ENCODE measurements at places on chromosomes 6 and 20.

DNA sequence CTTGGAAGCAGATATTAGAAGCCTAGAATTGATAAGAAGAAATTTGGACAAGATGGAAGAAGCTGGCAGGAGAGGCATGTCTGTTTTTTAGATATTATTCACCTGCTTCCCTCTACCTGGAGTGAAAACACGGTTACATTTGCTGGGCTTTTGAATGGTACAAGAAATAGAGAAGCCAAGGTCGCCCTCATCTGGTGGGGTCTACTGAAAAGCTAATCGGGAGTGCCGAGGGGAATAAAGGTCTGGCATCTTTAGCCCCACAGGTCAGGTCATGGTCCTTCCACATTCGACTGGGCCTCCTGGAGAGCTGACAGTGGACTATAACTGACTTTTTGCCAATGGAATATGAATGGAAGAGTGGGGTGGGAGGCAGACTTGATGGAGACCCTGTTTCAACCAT is 4.6 kb upstream of the C2 start:
- peak; percentile 9 for DNase-seq

- no peak for DNase-seq
Measured at GRCh38 chr20:9179867-9180266, 111.0 kb downstream of the PLCB4 start.

DNA sequence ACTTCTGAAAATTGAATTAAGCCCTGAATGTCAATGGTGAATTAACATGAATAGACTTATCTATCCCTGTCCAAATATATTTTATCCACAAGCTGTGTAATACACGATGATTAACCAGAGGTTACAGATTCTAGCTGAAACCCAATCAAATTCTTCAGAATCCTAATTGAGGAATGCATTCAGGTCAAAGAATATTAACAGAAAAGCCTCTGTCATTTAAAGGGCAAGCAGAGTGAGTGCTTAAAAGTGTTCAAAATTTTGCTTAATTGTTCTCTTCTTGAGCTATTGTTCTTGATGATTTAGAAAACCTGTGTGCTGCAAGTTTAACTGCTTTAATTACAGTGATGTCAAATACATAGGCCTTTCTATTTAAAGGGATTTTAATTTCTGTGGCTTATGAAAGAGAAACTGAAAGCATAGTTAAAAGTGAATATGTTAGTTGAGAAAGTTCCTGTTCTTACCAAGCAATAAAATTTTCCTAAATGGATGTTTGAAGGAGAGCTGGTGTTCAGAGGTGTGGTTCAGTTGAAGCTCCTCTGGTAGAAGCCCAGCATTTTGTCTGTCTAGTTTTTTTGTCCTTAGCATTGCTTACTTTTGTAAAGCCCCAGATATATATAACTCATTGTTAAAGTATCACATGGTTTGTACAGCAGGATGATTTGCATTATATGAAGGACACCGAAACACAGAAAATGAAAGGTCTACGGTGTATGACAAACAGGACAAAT is 466.3 kb upstream of the PLCB4 start:
- DNase-seq, result no peak

- no peak for DNase-seq
Measured at GRCh38 chr6:23329086-23329485, 759.7 kb downstream of the HDGFL1 start.

- no peak for DNase-seq
Measured at GRCh38 chr6:139820210-139820609, 445.8 kb upstream of the CITED2 start.

DNA sequence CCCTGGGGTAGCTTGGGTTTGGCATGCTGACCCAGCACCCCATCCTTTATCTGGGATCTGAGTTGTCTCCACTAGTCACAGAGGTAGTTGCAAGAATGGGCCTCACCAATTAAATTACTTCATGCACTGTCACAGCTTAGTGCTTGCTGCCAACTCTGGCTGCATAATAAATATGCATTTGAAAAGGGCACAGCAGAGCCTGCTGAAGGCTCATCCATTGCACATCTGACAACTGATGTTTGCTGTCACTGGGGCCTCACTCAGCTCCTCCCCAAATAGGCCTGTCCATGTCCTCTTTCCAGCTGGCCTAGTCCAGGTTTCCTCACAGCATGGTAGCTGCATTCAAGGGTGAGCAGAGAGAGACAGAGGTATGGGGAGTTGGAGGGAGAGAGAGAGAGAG is 13.3 kb upstream of the NXT1 start:
- no peak for DNase-seq

- DNase-seq, result no peak
Measured at GRCh38 chr6:109718991-109719390, 27.9 kb downstream of the FIG4 start.

- no peak for DNase-seq
Measured at GRCh38 chr6:138258991-138259390, 40.7 kb upstream of the PBOV1 start.

GRCh38 chr20:13312300-13312699 is 91.2 kb downstream of the ISM1 start:
- no peak for DNase-seq

DNA sequence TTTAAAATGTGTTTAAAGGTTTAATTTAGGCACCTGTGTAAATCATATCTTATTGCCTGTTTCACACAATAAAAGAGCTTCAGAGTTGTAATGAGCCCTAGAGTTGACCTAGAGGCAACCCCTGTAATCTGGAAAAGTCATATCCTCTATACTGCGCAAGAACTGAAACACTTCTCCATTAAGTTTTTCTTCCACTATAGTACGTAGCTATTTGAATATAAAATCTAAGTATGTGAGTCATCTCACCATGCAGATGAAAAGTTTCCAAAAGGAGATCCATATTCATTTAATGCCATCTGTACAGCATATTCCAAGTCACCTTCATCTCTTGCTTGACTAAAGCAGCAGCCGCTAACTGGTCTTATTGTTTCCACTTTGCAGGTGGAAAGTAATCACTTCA is 26.0 kb upstream of the TAAR1 start:
- DNase-seq, result no peak

GRCh38 chr20:13684566-13685222 is 46.0 kb upstream of the TASP1 start:
- DNase-seq, result no peak

GRCh38 chr6:128499079-128499731 is 21.2 kb downstream of the PTPRK start:
- no peak for DNase-seq

DNA sequence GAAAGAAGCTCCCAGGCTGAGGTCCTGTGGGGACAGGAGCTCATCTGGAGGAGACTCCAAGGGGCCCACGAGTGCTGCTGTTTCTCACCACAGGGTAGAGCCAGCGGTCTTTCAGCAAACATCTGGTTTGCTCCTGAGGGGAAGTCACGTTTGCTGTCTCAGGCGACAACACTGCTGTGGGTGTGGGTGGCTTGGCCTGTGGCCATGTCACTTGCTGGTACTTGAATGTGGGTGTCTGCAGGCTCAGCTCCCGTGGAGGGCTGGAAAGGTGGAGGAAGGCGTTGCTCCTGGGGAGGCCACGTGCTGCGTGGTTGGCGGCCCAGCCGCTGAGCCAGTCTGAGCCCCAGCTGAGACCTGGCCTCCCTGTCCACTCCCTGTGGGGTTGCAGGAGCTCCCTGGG is 52.8 kb upstream of the MPC1 start:
- DNase-seq, result no peak

GRCh38 chr6:72525821-72526510 is 95.9 kb upstream of the KCNQ5 start:
- DNase-seq, result no peak

- no peak for DNase-seq
Measured at GRCh38 chr6:46393940-46394337, 97.3 kb downstream of the RCAN2 start.

- no peak for DNase-seq
Measured at GRCh38 chr20:6530779-6531315, 236.6 kb upstream of the BMP2 start.

GRCh38 chr6:11700118-11700718 is 78.4 kb downstream of the ADTRP start:
- DNase-seq, result no peak

DNA sequence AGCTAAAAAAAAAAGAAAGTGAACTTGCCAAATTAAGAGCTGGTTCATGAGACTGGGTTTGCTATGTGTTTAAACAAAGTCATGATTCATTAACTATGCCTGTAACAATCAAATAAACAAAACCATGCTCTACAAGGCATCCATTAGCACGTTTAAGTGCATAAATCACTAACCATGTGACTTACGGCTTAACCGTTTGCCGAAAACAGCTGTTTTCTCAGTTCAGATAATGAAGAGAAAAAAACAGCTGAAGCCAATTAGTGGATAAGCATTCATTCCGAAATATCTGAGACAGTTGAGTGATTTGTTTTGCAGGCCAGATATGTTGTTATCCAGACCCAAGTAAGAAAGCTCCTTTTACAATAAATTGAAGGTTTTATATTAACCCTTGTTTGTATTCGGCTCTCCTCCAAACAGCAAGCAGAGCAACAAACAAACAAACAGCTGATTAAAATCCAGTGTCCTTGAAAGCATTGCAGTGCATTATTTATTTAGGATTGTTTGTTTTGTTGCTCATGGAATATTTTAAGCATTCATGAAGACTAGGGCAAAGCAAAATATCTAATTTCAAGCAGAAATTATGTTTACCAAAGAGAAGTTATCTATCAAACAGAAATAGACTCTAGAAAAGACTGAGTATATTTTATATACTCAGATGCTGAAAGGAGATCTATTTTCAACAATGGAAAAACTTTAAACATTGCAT is 343.5 kb downstream of the RFPL4B start:
- DNase-seq, result no peak

- DNase-seq, result no peak
Measured at GRCh38 chr20:19466206-19466928, 253.9 kb downstream of the SLC24A3 start.

DNA sequence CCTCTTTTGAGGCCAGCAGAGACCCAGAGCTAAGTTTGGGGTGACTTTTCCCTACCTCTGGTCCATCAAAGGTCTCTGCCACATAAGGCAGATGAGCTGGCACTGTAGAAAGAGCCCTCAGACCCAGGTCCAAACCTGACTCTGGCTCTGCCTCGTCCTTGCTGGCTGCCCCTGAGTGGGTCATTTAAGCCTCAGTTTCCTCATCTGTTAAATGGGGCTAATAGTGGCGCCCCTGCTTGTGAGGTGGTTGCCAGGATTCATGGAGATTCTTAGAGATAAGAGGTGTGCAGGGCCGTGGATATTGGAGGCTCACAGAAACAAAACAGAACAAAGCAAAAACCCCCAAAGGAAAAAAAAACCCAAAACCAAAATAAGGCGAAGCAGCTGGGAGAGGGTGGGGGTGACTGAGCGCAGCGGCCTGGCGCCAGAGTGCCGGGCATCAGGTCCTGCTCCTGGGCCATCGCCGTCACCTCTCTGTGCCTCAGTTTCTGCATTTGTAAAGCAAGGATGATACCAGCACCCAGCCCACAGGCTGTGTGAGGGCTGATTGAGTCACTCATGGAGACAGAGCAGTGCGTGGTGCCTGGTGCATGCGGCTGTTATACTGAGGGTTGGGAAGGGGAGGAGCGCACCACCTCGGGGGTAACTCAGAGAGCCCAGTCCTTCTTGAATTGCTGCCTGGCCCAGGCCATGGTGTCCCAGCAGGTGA is 133.8 kb upstream of the PTPN1 start:
- DNase-seq, result no peak

- DNase-seq, result no peak
Measured at GRCh38 chr6:63685446-63686379, 50.1 kb downstream of the PHF3 start.

All from stimulated activated CD4-positive, alpha-beta T cell treated with anti-CD3 and anti-CD28 coated beads, Interleukin-4, amount 100 ng/mL, for 4 hours (primary cell).